ENCODE measurements at places on chromosomes 12 and 14.
A peak's percentile ranks its signal among the peaks of the same experiment; 100 is the strongest.

GRCh38 chr12:79143803-79144202 is 279.2 kb downstream of the SYT1 start:
- no peak for DNase-seq

GRCh38 chr12:68245180-68246021 is 8.0 kb downstream of the IL22 start:
- no peak for DNase-seq

DNA sequence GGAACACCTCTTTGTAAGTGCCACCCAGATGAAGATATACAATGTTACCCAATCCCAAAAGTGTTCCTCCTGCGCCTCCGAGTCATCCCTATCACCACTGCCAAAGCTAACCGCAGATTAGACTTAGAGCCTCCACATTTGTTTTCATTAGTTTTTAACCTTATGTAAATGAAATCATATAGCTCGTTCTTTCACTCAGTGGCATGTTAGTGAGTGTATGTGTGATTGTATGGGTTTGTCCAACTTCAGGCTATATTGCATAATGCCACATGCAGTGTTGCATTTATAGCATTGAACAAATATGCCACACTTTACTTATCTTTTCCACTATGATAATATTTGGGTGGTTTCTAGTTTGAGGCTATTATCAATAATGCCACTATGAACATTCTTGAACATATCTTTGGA is 18.0 kb downstream of the MAP1LC3B2 start:
- DNase-seq, result no peak

- DNase-seq, result no peak
Observed at GRCh38 chr12:6772331-6772695, at the start of gene LAG3. TSS of gene LAG3 (plus strand) at chr12:6772520. CDS start at chr12:6772853, 333 bp downstream.

DNA sequence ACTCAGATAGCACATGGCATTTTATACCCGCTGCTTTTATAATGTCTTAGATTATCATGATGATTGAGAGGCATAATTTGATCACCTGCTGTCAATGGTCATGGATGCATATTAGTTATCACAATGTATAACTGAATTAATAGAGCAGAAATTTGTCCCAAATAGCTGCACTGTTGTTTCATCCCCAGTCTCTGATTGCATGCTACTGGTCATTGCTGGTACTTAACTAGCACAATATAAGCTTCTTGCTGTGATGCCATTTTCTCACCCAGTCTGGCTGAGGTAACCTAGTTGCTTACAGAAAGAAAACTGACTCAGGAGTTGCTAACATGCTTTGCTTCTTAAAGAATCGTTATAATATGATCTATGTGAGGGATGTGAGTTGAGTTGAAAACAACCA is 76.8 kb upstream of the PLEKHA5 start:
- DNase-seq, result no peak

DNA sequence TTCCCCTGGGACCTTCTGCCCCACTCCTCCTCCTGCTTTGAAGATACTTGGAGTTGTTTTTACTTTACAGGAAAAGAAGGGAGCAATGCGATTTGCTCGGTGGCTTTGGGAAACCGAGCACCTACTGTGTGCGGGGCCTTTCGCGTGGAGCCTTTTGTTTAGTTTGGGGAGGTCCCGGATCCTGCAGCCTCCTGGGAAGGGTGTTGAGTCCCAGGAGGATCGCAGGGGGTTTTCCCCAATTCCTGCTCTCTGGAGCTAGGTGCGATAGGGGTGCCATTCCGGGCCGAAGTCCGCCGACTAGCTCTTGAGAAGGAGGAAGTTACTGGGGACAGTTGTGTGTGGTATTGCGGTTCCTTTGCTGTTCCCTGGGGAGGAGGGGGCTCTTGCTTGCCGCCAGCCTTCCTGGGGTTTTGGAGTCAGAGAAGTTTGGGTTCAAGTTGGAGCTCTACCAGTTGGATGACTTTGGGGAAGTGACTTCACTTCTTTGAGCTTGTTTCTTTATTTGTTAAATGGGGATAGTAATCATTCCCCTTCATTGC is 1.1 kb downstream of the BRI3BP start:
- DNase-seq, result no peak

DNA sequence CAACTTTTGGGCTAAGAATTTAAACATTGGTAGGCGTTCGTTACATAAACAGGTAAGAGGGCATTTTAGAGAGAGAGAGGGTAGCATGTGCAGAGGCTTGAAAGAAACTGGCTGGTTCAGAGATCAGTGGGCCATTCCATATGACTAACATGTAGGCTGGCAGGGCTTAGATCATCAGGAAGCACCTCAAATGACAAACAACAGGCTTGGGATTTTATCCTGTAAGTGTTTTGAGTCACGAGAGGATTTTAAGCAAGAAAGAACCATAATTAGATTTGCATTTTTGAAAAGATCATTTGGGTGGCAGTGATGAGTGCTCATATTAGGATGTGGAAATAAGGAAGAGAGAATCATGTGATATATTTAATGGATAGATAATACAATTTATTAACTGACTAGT is 8.7 kb upstream of the PLEKHA5 start:
- no peak for DNase-seq

- DNase-seq, result no peak
Observed at GRCh38 chr12:79420146-79420618, 270.6 kb downstream of the PAWR start.

DNA sequence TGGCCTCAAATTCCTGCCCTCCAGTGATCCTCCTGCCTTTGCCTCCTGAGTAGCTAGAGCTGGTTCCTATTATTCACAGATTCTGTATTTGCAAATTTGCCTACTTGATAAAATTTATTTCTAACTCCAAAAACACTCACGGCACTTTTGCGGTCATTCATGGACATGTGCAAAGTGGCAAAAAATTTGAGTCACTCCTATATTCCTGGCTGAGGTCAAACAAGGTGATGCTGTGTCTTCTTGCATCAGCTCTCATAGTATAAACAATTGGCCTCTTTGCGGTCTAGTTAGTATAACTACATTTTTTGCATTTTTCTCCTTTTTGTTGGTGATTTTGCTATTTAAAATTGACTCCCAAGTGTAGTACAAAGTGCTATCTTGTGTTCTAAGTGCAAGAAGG is 24.7 kb downstream of the ATF1 start:
- no peak for DNase-seq

DNA sequence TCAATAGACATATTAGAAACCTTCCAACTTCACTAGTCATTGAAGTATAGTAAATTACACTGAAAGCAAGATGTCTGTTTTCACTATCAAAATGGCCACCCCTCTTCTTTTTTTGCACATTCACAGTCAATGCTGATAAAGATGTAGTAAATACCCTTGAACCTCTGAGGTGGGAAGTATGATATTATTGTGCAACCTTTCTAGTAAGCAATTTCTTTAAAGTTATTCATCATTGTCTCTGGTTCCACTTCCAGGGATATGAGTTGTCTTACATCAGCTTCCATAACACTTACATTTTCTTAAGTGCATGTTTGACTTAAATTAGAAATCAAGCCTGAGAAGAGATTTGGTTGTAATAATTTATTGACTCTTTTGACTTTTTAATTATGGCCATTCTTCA is 453.9 kb upstream of the MGAT4C start:
- no peak for DNase-seq

- DNase-seq, result no peak
Observed at GRCh38 chr14:101454229-101454628, 107.1 kb upstream of the DIO3 start.

DNA sequence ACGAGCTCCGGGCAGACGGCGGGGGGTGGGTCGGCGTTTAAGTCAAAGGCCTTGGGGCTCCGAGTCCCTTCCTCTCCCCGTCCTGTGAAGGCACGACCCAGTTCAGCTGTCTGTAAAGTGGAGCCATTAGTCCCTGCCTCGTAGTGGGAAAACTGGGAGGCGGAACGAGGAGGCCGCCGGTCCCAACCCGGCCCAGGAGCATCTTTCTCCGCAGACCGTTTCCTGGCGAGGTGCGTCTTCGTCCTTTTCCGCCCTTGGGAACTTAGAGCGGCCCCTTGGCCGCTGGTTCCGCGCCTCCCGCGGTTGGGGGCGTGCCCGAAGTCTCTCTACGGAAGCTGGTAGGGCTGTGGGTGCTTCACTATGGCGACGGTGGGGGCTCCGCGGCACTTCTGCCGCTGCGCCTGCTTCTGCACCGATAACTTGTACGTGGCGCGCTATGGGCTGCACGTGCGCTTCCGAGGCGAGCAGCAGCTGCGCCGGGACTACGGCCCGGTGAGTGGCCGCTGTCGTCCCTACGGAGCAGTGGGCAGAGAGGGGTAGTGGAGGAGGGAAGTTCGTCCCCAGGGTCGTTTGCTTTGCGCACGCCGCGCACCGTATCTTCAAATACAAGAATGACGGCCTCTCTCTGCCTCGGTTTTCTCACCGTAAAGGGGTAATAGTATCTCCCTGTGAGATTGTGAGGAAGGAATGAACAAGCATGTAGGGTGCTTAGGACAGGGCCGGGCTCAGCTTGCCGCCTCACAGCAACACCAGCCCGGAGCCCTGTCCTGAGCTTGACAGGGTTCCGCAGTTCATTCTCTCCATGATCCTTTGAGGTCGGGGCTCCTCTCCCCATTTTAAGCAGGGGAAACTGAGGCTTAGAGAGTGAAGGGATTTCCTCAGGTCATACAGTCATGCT is at the start of gene OGFOD2:
OGFOD2 (plus strand) TSS at position 353 of the 898 bp plus-strand sequence; CDS start at position 361, 8 bp downstream.
- peak; percentile 97 for DNase-seq

- no peak for DNase-seq
Observed at GRCh38 chr12:75694534-75695268, 183.3 kb upstream of the KRR1 start.

GRCh38 chr14:29310210-29310609 is 543.6 kb downstream of the FOXG1 start:
- no peak for DNase-seq

DNA sequence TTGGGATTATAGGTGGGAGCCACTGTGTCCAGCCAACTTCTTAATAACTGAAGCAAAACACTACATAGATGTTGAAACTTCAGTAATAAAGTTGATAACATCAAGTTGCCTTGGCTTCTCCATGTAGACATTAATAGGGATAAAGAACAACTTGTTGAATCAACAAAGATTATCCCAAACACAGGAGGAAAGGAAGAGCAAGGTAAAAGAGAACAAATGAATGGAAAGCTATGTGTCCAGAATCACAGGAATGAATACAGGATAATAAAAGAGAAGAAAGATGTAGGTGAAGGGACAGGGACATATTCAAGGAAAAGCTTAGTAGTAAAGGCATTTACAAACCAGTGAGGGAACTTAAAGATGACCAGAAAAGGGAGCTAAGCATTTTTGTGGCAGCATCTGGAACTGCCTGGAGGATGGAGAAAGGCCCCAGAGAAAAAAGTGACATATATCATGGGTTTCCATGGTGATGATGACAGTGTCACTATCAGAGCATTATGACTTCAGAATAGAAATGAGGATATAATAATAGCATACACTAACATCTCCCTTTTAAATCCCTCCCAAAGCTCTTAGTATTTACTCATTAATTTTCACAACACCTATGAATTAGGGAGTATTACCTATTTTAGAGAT is 24.0 kb upstream of the MDM1 start:
- no peak for DNase-seq

DNA sequence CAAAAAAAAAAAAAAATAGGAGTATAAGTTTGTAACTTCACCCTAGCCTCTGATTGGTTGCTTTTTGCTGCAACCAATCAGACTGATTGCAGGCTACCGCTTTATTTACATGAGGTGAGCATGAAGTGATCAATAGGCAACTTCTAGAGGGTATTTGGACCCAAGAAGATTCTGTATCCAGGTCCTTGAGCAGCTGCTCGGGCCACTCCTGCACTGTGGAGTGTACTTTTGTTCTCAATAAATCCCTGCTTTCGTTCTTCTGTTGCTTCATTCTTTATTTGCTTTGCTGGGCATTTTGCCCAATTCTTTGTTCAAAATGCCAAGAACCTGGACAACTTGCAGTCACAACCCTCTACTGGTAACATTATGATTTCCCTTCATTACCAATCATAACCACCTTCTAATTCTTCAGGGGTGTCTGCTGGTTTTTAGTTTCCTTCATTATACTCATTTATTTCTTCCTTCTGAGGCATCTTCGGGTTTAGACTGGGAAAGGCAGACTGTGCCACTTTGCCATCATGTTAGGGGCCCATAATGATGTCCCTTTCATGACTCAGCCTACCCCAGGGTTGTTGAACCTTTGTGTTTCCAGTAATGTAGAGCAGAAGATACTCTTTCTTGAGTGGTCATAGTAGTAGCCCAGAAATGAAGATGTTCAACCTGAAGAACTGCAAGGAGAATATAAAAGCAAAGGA is 43.4 kb upstream of the LIMA1 start:
- no peak for DNase-seq

DNA sequence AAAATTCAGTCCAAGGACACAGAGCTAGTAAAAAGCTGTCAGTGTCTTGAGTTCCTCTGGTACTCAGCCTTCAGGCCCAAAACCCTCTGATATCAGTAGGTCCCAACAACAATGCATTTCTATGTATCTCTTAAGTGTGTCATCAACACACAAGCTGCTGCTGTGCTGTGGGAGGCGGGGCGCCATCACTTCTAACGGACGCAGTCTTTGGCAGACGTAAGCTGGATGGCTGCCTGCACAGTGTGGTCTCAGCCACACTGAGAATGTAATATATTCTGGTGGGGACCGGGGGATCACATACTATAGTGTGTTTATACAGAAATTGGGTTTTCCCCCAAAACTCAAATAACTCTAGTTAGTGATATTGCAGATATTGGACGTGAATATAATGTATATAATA is 123.9 kb downstream of the SUDS3 start:
- DNase-seq, result no peak

- no peak for DNase-seq
Observed at GRCh38 chr12:99277591-99278379, 369.8 kb upstream of the GARIN6 start.

- no peak for DNase-seq
Observed at GRCh38 chr14:73293782-73294781, 56.8 kb downstream of the PAPLN start.

- DNase-seq, result no peak
Observed at GRCh38 chr14:96165493-96166436, 38.9 kb upstream of the BDKRB2 start.

DNA sequence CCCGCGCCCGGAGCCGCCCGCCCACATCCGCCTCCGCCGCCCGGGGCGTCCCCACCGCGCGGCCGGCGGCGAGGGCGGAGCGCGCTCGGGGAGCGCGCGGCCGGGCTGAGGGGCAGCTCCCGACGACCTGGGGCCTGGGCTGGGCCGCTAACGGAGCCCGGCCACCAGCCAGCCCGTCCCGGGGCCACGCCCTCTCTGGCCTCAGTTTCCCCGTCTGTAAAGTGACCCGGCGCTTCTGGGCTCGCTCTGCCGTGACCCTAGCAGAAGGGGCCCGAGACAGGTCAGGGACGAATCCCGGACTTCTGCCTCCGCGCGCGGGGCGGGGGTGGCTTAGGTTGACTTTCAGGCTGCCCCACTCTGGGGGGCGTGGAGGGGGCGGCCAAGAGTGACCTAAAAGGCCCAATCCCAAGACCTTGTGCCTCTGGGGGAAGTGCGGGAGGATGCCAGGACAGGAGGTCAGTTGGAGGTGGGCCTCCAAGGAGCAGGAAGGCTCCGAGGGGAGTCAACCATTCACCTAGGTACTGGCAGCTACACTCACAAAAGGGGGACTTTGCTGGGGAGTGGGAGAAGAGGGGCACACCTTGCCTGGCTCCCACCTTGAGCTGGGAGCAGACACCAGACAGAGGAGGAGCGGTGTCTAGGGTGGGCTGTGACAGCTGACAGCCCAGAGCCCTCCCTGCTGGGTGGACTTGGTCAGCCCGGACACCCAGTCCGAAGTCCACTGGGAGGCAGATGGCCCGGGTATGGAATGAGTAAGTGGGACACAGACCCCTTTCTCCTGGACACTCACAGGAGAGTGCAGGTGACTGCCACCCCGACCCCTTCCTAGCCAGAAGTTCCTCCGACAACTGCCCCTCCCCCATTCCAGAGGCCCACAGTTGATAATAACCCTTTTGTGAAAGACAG is 486 bp upstream of the AKT1 start:
- peak; percentile 52 for DNase-seq

- DNase-seq, result no peak
Observed at GRCh38 chr14:27836386-27836785, 930.2 kb upstream of the FOXG1 start.

GRCh38 chr12:5977556-5977955 is 32.5 kb upstream of the ANO2 start:
- no peak for DNase-seq

All from T-helper 2 cell (primary cell).